ENCODE measurements at places on chromosomes 6 and 20.

GRCh38 chr6:90328004-90328403, 31.4 kb upstream of the BACH2 start:
- DNase-seq: no peak

DNA sequence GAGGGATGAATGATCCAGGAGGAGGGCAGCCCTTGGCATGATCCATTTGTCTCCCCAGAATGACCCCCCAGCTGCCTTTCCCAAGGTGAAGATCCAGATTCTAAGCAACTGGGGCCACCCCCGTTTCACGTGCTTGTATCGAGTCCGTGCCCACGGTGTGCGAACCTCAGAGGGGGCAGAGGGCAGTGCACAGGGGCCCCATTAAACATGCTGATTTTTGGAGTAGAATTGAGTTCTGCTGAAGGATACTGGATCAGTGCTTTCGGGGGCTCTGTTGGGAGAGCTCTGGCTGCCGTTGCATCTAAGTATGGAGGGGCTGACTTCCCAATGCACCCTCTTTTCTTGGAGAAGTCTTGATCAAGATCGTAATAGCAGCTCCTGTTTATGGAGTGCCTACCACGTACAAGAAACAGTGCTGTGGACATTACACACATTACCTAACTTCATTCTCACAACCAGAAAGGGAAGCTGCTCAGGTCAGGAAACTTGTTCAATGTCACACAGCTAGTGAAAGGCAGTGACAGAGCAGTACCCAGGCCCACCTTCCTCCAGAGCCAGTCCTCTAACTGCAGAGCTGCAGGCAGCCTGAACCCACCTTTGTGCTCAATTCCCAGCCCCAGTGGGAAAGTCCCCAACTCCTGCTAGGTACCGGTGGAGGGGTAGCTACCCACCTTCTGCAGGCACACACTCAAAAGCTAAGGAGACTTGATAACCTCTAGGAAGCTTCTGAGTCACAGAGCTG, 5.4 kb downstream of the SPAG4 start:
- no peak for DNase-seq

DNA sequence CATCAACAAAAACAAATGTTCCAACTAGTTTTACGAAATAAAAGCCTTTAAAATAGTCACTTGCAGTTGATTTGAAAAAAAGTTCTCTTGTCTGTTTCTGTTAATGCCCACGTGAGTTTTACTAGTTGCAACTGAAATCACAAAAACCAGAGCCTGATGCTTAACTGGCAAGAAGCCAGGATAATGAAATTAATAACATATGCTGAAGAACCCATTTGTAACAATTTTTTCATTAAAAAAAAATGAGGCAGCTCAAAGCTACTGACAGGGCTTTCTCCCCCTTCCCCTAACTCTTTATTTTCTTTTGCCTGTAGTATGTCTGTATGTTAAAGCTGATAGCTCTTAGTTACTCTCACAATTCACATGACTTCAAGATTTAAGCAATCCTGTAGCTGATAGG, 132.7 kb upstream of the EYA4 start:
- DNase-seq: no peak

DNA sequence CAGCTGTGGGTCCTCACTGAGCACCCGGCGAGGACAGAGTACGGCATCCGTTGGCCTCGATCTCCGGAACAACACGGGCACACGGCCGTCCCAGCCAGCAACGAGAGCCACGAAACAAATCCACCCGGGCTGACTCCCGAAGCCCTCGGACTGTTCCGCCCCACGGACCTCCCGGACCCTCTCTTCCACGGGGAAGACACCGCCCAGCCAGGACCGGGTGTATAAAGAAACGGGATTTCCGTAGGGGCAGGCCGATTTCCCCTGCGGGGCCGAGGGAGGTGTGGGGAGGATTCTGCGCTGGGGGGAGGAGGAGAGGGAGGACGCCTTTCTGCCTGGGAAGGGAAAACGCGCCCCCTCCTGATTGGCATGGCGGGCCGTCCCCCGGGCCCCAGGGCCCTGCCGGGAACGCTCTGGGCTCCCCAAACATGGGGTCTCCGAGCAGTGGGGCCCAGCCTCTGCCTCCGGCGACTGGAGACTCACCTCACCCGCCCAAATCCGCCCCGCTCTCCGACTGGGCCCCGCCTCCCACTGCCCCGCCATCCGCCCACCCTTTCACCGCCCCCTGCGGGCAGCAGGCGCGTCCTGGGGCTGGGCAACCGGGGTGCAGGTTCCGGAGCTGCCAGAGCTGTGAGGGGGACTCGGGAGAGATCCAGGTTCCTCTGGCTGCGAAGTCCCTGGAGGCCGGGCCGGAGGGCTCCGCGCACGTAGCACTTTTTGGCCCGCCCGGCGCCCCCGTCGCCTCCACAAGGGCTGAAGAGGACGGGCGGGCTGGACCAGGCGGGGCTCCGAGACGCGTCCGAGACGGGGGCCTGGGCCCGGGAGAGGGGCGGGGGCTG, 679 bp upstream of the PPDPF start:
- peak; percentile 31 for DNase-seq

DNA sequence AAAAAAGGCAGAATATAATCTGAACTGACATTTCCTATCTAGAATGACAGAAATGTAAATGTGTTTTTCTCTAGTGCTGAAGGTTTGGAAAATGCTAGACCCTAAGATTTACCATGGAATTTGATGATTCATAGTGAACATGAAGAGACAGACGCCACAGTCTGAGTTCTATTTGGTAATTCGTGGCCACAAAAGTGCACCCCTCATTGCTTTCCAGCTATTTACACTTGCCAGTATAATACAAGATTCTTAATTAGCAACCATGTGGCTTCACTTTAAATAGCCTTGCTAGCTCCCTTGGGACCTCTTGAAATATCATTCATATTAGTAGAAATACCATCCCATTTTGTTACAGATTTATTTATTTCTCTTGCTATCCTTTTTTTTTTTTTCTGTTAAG, 636.8 kb downstream of the PRKN start:
- DNase-seq: no peak

DNA sequence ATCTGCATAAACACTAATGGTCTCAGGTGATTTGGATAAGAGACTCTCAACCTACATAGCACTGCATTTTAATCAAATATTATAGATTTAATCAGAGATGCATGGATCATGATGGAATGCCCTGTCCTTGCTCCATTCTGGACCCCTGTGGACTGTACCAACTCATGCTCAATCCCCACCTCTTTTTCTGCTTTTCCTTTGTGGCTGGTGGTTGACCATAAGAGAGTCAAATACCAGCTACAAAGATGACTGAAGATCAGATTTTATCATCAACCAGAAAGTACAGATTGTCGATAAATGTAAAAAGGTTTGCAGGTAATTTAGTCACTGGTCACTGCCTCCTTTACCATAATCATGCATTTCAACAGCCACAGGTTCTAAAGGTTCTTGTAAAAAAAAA, 116.2 kb downstream of the ME1 start:
- DNase-seq: no peak

- DNase-seq: no peak
Observed at GRCh38 chr20:33649201-33649681, 12.9 kb upstream of the C20orf144 start.

- no peak for DNase-seq
Observed at GRCh38 chr6:53581173-53581773, 36.4 kb upstream of the GCLC start.

GRCh38 chr6:44804546-44805159, 417.1 kb downstream of the CDC5L start:
- no peak for DNase-seq

DNA sequence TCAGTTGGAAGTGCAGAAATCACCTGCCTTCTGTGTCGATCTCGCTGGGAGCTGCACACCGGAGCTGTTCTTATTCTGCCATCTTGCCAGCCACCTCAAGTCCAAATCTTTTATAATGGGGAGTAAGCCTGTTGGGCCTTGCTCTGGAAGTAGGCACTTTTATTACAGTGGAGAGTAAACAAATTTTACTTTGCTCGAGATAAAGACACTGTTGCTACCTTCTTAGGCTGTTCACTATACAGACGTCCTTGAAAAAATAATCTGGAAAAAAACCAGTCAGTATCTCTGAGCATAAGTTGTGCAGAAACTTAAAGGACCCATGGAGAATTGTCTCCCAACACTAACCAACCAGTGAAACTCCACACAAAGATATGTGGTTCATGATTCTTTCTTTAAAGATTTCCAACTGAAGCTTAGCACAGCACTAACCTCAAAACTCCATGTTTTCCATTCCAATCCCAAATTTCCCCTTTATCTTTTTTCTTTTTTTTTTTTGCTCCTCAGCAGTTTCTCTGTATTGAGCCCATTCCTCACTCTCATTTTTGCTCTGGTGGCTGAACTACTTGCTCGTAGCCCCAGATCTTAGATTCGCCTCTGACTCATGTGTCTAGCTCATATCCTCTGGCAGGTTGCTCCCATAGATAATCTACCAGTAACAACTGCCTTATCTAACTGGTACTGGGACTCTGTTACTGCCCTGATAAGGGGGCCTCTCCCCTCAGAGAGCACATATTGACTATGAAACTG, 34.3 kb upstream of the COL9A1 start:
- no peak for DNase-seq

- no peak for DNase-seq
Observed at GRCh38 chr20:25672659-25673235, 23.9 kb downstream of the ZNF337 start.

- DNase-seq: no peak
Observed at GRCh38 chr20:47054945-47055344, 160.3 kb downstream of the EYA2 start.

DNA sequence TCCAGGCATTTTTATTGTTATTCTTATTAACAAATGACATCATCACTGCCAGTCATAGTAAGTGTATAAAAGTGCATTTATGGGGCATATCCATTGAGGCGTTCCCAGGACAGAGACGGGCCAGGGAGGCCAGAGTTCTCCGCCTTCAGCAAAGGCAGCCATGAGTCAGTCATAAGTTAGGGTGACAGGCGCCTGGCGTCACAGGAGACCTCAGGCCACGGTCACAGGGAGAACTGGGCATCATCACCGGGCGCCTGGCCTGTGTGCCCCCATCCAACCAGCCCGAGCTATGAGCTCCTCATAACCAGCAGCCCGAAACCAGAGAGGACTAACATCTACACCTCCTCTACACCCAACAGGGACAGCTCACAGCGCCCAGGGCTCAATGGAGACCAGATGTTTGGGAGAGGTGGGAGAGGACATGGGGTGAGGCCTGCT, 259.2 kb downstream of the DLL1 start:
- DNase-seq: no peak

GRCh38 chr20:1327241-1327653, 1.7 kb downstream of the SDCBP2 start:
- DNase-seq: no peak

GRCh38 chr6:72760114-72760793, 138.4 kb downstream of the KCNQ5 start:
- no peak for DNase-seq

GRCh38 chr20:31966991-31967655, 828 bp upstream of the XKR7 start:
- DNase-seq: no peak

GRCh38 chr6:167119670-167120582, 3.0 kb upstream of the CCR6 start:
- DNase-seq: no peak

DNA sequence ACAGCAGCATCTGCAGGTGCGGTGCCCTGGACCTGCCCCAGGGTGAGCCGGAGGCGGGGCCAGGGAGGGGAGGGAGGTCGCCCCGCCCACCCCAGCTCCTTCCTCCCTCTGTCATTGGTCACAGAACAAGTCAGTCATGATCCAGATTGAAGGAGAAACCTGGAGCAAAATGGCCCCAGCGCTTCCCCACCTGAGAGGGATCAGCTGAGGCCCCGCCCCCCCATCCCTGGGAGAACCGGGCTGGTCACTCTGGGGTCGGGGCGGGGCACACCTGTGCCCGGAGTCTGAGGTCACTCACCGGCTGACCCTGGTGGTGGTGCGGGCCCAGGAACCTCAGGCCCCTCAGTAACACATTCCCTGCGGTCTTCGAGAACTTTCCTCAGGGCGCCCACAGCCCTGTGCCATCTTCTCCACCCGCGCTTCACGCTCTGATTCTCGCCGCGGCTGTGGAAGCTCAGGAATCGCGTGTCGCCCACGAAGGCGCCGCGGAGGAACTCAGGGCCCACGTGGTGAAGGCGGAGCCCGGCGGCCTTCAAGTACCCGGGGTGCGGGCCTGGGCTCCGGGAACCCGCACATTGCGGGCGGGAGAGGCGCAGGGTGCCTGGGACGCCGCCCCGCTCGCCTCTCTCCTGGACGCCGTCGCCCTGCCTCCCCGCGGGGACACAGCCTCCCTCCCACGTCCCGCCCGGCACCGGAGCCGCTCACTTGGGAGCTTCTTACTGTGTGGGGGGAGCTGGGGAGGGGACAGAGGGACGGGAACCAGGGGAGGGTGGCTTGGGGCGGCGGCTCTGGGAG, 36.4 kb upstream of the HLA-C start:
- peak; percentile 33 for DNase-seq

GRCh38 chr6:113048741-113049140, 701.6 kb downstream of the RFPL4B start:
- DNase-seq: no peak
